ENCODE measurements at places on chromosomes 1 and 21. TPM values are rescaled to one million over a fixed set of nuclear protein-coding genes. Genes with fewer than 3 reads are reported as not detected.

Gene SPRR2E
- not detected for total RNA-seq

Gene MROH7
- not detected for total RNA-seq

Gene TSPAN1
- total RNA-seq, result 0.86 TPM

Gene SPRR2G
- total RNA-seq, result not detected

Gene MSH4
- not detected for total RNA-seq

Gene OR2AK2
- total RNA-seq, result not detected

Gene TTC39A
- total RNA-seq, result 0.66 TPM

Gene ARHGAP30
- under 0.01 TPM for total RNA-seq

Gene NEGR1
- 15.3 TPM for total RNA-seq

Gene IL10RB
- 55.1 TPM for total RNA-seq

Gene ENAH
- 122 TPM for total RNA-seq

Gene ENTREP3
- 10.3 TPM for total RNA-seq

Gene TRIM67
- not detected for total RNA-seq

Gene RGS5
- total RNA-seq, result 2.2 TPM

Gene TNFRSF4
- not detected for total RNA-seq

Gene GSTM4
- 13.6 TPM for total RNA-seq

Gene MANEAL
- 0.57 TPM for total RNA-seq

Gene CDC14A
- total RNA-seq, result 8.9 TPM

Gene GABPB2
- 9.7 TPM for total RNA-seq

Gene CYB561D1
- 6.7 TPM for total RNA-seq

Gene SKI
- total RNA-seq, result 20.6 TPM

Gene MXRA8
- total RNA-seq, result 367 TPM

Gene LAMTOR5
- total RNA-seq, result 73.2 TPM

Gene PODN
- total RNA-seq, result 10.2 TPM

Gene MAEL
- total RNA-seq, result 33.9 TPM

Gene CCDC27
- not detected for total RNA-seq

Gene ALPL
- 1.4 TPM for total RNA-seq

Gene ITLN1
- total RNA-seq, result not detected

Gene KCNE2
- total RNA-seq, result 0.14 TPM

Gene LCE1C
- not detected for total RNA-seq

Gene SYNC
- 6.3 TPM for total RNA-seq

Gene CNR2
- total RNA-seq, result not detected

Gene RNF186
- total RNA-seq, result not detected

Gene GNG4
- total RNA-seq, result 0.44 TPM

Gene SPRR2B
- not detected for total RNA-seq

Gene CYP4B1
- not detected for total RNA-seq

Gene NBPF11
- 3.9 TPM for total RNA-seq

Gene OLFM3
- not detected for total RNA-seq

Gene SPRR1A
- total RNA-seq, result not detected

Gene CSF3R
- total RNA-seq, result 0.14 TPM

Gene MIXL1
- not detected for total RNA-seq

Data from placental pericyte (primary cell).